ENCODE measurements at places on chromosomes 7 and 10.

GRCh38 chr10:35211390-35211789 is 84.7 kb downstream of the CREM start:
- no peak for DNase-seq

GRCh38 chr7:72429316-72429715 is 17.2 kb upstream of the CALN1 start:
- no peak for DNase-seq

DNA sequence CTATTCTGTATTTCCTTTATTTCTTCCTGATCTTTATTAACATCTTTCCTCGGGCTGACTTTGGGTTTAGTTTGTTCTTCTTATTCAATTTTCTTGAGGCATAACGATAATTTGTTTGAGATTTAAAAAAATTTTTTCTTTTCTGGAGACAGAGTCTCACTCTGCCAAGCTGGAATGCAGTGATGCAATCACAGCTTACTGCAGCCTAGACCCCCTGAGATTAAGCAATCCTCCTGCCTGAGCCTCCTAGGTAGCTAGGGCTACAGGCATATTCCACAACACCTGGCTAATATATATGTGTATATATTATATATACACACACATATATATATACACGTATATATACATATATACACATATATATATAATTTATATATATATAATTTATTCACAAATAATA is 540.2 kb downstream of the NXPH1 start:
- no peak for DNase-seq

DNA sequence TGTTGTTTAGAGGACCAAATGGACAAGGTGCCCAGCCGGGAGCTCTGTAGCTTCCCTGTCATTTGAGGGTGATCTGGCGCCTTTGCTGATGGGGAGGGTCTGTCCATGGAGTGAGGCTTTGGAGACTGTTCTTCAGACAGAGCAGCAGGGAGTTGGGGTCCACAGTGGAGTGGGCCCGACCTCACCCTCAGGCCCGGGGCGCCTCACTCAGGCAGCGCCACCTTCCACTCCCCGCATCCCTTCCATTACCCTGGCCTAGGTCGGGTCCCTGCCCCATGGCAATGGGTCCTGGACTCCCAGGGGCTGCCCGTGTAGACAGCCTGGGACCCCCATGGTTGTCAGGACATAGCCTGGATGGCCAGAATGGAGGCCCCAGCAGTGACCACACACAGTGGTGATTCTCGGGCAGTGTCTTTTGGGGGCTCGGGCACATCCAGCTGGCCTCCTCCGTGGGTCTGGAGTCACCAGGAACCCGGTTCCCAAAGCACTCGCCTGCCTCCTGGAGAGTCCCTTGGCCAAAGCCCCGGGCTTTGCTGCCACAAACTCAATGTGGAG is 38.5 kb downstream of the TCERG1L start:
- DNase-seq = no peak

DNA sequence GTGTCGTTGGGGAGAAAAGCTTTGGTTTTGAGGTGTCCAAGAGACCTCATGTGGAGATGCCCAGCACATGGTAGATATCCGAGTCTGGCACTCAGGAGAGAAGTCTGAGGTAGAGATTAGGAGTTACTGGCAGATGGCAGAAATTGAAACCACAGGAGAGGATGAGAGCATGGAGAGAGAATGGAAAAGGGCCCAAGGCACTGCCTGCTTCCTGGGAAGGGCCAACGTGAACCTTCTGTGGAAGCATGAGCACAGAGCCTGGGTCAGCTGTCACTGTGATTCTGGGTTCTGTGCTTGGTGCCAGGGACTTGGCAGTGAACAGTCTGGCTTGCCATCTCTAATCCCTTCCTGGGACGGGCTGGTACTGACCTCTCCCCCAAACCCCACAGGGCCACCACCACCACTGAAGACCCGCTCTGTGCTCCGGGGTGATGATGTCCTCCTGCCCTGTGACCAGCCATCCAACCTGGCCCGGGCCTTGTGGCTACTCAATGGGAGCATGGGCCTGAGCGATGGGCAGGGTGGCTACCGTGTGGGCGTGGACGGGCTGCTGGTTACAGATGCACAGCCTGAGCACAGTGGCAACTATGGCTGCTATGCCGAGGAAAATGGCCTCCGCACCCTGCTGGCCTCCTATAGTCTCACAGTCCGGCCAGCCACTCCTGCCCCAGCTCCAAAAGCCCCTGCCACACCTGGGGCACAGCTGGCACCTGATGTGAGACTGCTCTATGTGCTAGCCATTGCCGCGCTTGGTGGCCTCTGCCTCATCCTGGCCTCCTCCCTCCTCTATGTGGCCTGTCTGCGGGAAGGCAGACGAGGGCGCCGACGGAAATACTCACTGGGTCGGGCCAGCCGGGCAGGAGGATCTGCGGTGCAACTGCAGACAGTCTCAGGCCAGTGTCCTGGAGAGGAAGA is 4.1 kb downstream of the MRPL43 start:
- DNase-seq = no peak

DNA sequence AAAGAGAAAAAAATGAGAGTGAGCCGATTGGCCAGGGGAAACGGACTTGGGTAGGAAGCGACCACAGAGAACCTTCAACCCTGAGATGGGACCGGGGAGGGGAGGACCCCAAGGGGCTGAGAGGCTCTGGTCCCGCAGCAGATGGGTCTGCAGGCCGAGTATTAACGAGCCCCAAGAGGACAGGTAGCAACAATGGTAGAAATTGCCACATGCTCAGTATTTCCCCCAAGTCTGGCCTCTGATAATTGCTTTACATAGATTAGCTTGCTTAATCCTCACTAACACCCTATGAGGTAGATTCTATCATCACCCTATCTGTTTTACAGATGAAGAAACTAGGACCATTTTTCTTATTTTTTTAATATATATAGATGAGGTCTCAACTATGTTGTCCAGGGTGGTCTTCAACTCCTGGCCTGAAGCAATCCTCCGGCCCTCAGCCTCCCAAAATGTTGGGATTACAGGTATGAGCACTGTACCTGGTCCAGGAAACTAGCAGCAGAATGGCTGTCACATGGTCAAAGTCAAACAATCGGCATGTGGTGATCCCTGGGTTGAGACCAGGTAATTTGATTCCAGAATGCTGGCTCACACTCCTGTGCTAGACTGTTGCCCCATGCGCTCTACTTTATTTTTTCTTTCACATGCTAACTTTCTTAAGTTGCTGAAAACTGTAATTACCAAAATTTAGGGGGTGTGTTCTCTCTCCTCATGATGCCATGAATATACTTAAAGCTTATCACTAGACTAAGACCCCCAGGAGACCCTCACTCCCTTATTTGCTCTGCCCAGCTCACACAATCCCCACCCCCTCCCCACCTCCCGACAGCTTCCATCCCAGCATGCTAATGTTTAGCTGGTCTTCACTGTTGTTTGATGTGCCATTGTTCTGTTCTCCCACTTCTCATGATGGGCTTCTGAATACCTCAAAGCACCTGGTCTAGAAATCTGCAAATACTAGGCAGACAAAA is 67.9 kb upstream of the AFAP1L2 start:
- DNase-seq = no peak

DNA sequence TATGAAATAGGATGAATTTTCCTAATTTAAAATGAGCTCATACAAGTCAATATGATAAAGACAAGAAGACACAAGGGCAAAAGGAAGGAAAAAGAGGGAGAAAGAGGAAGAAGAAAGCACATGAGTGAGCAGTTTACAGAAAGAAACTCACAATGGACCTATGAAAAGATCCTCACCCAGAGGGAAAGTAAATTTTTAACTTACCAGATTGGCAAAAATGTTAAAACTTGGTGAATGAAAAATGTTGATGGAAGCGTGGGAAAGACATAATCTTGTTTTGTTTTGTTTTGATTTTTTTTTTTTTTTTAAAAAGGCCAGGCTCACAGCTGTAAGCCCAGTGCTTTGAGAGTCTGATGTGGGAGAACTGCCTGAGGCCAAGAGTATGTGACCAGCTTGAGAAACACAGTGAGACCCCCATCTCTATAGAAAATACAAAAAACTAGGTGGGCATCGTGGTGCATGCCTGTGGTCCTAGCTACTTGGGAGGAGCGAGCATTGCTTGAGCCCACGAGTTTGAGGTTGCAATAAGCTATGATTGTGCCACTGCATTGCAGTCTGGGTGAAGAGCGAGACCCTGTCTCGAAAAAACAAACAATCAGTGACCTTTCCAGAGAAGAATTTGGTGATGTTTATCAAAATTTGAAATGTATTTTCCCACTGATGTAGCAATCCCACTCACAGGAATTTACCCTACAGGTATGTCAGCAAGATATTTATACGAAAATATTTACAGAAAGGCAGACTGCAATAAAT is 152.9 kb upstream of the ASAH2 start:
- DNase-seq = no peak

DNA sequence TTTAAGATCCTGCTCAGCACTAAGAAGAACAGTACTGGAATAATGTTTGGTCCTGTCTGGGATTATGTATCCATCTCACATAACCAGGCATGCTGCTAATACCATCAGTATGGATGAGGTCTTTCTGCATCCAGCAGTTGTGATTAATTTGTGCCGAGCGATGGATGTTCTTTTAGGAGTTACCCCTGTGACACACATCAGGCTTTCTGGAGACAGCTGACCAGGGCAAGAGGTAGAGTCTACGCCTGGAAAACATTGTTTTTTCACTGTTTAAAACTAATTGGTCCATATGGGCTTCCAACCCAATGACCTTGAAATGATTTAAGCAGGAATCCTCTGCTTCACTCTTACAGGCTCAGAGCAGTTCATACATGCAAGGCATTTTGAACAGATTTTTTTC is 603.0 kb downstream of the PCDH15 start:
- DNase-seq = no peak

DNA sequence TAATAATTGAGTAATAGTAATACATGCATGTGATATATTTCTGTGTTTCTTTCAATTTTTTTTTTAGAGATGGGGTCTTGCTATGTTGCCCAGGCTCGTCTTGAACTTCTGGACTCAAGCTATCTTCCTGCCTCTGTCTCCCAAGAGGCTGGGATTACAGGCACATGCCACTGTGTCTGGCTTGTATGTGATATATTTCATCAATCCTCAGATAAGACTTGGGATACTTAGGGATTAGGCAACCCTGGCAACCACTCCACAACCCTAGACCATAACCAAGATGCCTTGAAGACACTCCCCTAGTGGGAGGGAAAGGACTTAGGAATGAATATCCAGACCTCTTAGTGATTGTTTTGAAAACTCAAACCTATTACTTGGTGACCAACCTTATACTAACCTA is 154.8 kb downstream of the CCDC3 start:
- DNase-seq = no peak
